AG10803 (cell line): ENCODE measurements at places on chromosomes 4 and X.

GRCh38 chr4:23333556-23333945, 556.3 kb downstream of the PPARGC1A start:
- DNase-seq = no peak

GRCh38 chrX:71198066-71198465, 25.0 kb upstream of the GJB1 start:
- no peak for DNase-seq

- DNase-seq = peak; percentile 44
These were observed at the start of gene SORCS2 for GRCh38 chr4:7192252-7193029. Gene SORCS2 (plus strand): TSS chr4:7192538.

DNA sequence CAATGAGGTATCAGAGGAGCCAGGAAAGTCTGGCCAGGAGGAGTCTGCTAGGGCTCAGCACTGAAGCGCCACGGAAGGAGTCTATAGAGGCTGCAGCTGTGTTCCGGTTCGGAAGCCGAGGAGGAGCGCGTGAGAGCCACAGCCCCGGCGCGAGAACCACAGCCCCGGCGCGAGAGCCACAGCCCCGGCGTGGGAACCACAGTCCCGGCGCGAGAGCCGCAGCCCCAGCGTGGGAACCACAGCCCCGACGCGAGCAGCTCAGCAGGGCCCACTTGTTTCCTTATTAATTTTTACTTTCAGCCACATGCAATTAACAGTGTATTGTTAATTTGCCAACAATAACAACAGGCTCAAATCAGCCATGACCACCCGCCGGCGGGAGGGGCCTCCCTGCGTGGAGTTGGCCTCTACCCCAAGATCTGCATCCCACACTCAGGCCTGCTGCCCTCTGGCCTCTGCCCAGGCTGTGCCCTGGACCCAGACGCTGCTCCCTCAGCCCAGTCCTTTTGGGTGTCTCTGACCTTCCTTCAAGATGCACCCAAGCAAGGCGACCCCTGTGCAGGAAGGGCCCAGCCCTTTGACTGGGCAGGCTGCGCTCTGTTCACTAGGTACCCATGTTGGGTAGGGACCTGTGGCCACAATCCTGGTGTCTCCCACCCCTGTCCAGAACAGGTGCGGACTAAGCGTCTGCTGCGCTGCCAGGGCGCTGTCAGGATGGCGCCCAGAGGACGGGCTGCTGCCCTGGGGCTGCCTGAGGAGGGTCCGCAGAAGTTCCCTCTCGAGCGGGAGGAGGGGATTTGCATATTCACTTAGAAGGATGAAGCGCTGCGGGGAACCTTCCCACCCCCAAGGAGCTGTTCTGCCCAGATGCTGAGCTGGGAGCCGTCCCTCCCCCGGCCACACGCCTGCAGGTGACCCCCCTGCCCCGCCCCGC, 113.8 kb downstream of the ADRA2C start:
- peak; percentile 10 for DNase-seq

DNA sequence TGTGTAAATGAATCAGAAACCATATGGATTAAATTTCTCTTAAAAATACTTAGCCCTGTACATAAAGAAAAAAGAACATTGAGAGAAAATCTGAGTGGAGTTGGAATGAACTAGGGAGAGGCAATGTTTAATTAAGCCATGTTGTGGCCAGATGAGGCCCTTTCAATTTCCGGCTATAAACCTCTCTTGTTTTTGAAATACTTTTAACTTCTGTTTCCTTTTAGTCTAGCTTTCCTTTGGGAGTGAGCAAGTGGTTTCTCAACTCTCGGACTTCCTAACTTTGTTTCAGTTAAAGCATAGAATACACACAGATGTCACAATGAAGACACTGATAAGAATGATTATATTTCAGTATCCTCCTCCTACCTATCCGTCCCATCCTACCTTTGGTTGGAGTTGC, 197.2 kb downstream of the ARHGAP24 start:
- peak; percentile 73 for DNase-seq

- DNase-seq = peak; percentile 34
These were observed 116.3 kb upstream of the NALF2 start for GRCh38 chrX:69387567-69388487.

- no peak for DNase-seq
These were observed 37.1 kb upstream of the ELF2 start for GRCh38 chr4:139214039-139214534.

DNA sequence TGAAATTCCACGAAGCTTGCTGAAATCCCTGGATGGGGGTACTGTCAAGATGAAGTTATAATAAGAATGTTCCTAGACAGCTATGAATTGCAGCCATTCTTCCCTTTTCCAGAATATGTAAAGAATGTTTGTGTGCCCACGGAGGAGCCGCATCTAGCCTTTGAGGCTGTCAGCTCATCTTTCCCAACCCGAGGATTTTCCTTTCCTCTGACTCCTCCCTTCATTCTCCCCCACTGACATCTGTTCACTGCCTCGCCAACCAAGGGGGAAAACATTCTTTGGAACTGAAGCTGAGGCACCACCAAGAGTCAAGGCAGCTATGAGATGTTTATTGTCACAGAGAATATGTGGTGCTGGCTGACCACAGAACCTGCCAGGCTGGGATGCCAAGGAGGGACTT, 8.8 kb downstream of the NHSL2 start:
- peak; percentile 70 for DNase-seq

GRCh38 chrX:2955838-2956237, 26.7 kb upstream of the ARSD start:
- DNase-seq = no peak

DNA sequence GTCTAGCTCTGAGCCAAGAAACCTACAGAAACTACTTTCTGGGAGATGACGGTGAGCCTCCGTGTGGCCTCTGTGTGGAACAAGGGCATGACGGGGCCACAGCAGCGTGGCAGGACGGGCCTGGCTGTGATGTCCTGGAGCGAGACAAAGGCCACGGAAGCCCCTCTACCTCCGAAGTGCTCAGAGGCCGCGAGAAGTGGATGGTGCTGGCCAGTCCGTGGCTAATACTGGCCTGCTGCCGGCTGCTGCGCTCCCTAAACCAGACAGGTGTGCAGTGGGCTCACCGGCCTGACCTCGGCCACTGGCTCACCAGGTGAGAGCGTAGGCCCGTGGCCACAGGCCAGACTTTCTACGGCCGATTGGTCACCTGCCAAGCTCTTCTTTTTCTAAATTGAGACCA, 24.6 kb downstream of the PIGG start:
- DNase-seq = no peak

DNA sequence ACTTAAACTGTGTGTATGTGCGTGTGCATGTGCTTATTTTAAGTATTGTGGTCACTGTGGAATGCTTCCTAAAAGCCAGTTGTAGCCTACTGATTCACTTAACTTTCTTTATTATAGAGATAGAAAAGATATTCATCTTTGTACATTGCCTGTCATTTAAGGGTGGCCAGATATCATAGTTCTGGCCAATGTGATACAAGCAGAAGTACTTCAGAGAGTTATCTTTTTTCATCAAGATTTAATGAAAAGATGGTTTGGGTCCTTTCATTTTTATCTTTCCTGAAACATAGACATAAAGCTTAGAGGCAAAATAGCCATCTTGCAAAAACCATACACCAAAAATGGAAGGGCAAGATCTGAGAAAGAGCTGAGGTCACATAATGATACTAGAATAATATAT, 744.7 kb upstream of the ADGRL3 start:
- no peak for DNase-seq

GRCh38 chr4:107845681-107846080, 20.9 kb downstream of the SGMS2 start:
- no peak for DNase-seq

GRCh38 chr4:55373461-55373860, 22.3 kb upstream of the TMEM165 start:
- DNase-seq = no peak

DNA sequence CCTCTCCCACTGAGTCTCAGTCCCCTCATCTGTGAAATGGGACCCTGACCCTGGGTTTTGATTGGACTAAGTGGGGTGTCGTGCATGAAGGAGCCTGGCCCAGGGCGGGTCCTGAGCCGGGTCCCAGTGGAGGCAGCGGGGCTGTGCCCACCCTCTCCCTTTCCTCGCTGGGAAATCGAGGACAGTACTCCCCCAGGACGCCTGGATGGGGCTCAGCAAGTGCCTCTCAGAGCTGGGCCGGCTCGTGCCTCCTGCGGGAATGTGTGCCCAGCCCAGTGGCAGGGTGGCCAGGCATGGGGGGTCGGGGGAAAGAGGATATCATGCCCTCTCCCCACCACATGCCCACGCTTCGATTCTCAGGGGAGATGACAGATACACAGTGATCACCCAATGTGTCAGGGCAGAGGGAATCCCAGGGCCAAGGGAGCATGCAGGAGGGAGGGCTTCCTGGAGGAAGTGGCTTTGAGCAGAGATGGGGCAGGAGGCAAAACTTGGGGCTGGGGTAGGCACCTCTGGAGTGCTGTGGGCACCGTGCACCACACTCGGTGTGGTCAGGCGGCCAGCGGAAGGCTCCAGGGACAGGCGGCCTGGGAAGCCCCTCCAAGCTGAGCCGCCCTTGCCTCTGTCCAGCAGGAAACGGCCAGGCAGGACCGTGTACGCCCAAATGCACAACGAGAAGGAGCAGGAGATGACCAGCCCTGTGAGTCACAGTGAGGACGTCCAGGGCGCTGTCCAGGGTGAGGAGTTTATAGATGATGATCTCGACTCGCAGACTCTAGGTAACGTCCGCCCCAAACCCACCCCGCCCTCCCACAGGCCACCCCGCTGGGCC, 203.0 kb downstream of the AFAP1 start:
- DNase-seq = no peak

DNA sequence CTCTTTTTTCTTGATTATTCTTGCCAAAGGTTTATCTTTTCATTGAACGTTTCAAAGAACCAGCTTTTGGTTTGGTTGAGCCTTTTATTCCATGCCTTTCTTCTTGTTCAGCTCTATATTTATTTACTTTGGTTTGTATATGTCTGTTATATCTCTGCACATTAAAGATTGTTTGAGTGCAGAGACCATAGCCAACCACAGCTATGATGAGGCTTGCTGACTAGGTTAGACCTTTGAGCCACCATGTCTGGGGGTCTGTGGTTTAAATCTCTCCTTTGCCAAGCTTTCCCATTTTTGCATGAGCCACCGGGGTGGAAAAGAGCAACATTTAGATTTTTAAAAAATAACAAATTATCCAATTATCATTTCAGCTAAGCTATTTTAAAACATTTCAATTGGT, 96.1 kb downstream of the NHS start:
- DNase-seq = no peak

DNA sequence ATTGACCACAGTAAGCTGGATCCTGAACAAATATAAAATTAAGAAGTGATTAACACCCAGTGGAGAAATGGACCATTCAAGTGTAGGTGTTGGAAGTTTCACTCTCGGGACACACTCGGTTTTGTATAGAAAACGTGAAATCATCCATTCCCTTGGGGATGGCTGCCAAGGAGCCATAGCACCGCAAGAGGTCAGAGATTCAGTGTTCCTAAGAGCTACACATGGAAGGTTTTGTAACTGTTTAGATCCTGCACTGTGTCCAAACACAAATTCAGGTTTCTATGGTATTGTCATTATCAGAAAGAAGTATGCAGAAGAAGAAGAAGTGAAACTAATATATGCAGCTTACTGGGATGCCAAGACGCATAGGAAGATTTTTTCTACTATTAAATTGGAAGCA, 281.0 kb downstream of the LDB2 start:
- DNase-seq = peak; percentile 75

DNA sequence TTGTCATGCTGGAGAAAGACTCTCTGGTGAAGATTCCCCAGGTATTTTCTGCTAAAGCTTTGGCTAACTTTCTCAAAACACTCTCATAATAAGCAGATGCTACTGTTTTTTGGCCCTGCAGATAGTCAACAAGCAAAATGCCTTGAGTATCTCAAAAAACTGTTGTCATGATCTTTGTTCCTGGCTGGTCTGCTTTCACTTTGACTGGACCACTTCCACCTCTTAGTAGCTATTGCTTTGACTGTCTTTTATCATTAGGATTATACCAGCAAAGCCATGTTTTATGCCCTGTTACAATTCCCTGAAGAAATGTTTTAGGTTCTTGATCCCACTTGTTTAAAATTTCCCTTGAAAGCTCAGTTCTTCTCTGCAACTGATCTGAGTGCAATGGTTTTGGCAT, 231.5 kb downstream of the SLC7A11 start:
- no peak for DNase-seq

GRCh38 chr4:152990471-152991131, 54.5 kb downstream of the FHDC1 start:
- DNase-seq = no peak

DNA sequence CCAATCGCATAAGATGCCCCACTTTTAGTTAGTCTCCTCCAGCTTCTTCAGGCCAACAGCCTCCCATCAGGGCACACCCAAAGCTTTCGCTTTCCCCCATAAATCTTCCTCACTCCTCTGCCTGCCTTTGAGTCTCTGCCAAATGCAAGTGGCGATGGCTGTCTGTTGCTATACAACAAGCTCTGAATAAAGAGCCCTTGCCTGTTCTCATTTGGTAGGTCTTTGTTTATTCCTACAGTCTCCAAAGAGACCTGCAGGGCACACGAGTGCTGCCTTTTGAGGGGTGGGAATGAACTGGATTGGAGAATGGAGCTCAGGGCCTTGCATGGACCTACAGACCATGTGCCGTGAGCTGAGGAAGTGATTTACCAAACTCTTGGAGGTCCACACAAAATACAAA, 52.2 kb upstream of the SOD3 start:
- DNase-seq = no peak

DNA sequence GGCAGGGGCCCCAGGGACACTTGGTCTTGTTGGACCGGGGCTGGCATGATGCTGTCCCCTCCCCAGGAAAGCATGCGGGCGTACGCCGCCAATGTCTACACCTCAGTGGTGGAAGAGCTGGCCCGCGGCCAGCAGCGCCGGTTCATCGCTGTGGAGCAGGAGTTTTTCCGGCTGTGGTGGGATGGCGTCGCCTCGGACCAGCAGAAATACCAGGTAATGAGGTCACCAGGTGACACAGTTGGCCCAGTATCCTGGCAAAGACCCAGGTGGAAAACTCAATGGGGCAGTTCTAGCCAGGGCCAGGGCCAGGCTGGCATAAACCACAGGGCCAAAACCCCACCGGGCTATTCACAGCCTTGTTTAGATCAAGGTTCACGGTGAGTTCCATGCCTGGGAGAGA, 1.5 kb downstream of the MAN2B2 start:
- no peak for DNase-seq

DNA sequence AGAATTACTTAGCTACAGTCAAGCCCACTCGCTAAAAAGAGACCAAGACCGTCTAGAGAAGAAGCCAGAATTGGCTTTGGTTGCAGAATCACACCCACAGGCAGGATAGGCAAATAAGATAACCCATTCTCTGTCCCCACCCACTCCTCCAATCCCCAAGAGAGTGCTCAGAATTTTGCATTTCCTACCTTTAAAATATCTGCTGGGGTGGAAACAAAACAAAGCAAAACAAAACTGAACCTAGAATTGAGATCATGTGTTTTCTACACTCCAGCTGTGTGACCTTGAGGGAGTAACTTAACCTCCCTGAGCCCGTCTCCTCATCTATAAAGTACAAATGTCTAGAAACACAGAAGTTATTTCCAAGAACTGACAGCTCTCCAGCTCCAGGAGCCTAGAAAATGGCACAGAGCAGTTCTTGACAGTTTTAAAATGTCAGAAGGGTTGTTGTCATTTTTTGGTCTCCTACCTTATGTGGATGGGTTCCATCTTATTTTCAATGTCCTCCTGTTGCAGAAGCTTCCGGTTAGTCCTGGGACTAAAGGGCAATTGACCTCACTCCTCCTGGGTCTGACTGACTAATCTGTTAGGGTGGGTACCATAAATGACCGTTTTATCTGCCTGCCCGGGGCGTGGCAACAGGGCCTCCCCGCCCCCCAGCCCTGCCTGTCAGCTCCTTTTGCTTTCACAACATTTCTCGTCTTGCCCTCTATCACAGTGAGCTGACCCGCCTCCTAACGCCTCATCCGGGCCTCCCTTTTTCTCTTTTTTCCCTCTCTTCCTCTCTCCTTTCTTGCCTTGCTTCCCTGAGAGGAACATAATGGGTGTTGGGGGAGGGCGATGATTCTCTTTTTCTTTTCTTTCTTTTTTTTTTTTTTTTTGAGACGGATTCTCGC, 114.0 kb downstream of the RBM47 start:
- peak; percentile 11 for DNase-seq
